ENCODE measurements at places on chromosomes 1 and 21. TPM values are rescaled to one million over a fixed set of nuclear protein-coding genes. Genes with fewer than 3 reads are reported as not detected.

DNA sequence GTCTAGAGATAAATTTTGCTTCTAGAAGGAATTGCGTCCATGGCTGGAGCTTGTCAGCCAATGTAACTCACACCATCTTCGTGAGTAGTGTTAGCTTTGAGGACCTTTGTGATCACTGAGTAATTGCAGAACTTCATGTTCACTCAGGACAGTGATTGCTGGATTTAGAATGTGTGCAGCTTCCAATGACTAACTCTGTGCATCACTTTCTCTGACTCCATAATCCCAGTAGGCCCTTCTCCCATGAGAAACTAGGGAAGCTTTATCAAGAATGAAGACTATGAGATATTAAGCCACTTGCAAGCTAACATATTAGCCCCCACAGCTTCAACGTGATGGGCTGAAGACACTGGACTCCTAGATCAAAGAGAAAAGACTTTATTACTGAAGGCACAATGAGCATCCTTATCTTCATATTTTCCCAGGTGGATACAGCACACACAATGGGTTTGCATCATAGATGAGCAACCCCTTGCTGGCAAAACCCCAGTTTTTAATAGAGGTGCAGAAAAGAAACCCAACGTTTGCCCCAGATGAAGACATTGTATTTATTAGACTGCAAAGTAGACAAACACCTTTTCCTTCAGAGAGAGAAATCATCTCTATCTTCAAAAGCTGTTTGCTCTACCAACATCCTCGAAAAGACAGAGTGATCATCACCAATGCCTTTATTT, 561.0 kb downstream of the LTN1 start:
- no peak for DNase-seq

DNA sequence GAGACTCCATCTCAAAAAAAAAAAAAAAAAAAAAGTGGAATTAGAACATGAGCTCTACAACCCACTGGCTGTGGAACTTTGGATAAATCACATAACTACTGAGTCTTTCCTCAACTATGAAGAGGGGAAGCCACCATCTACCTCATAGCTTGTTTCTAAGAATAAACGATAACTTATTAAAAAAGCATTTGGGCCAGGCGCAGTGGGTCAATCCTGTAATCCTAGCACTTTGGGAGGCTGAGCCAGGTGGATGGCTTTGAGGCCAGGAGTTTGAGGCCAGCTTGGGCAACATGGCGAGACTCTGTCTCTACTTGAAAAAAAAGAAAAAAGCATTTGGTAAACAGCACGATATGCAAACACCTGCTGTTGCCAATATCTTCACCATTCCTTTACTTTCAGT, 31.8 kb upstream of the MEF2D start:
- DNase-seq: no peak

GRCh38 chr1:32741413-32742198, 39.0 kb upstream of the SYNC start:
- DNase-seq: no peak

DNA sequence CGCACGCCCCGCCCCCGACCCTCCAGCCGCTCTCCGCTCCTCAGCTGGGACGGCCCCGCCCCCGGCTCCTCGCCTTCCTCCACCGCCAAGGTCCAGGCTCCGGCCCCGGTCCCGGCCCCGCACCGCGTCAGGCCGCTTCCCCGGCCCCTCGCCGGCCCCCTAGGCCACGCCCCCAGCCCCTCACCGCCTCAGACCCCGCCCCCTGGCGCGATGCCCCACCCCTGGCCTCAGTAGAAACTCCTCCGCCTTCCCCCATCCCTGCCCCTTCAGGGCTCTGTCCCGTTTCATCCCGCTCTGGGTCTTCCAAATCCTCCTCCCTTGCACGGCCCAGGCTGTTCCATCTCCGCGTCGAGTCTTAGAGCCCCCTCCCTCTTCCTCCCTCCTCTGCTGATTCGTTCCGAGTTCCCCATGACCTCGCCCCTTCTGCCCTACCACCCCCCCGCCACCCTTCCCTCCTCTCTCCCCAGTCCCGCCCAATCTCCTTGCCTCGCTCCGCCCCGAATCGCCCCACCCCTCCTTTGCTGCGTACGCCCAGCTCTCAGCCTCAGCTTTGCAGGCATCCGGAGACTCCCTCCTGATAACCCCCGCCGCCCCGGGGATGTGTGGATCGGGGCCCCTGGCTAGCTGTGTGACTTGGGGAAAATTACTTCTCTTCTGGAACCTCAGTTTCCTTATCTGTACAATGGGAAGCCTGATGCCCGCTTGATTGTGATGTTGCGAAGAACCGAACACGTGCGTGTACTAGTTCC, 448 bp upstream of the ASAP3 start:
- peak; percentile 96 for DNase-seq

MMEL1 gene
- 3.2 TPM for total RNA-seq
